ENCODE measurements at places on chromosomes 11 and 22. TPM values are rescaled to one million over a fixed set of nuclear protein-coding genes. Genes with fewer than 3 reads are reported as not detected.

Gene SYT8
- 8.9 TPM for total RNA-seq

Gene OTOG
- not detected for total RNA-seq

Gene CRYBB1
- not detected for total RNA-seq

Gene TEF
- total RNA-seq: 28.2 TPM

Gene SPDYC
- not detected for total RNA-seq

Gene OR52H1
- not detected for total RNA-seq

Gene CREB3L1
- 3.1 TPM for total RNA-seq

Gene MOGAT2
- total RNA-seq: not detected

Gene MMP10
- not detected for total RNA-seq

Gene CXCR5
- total RNA-seq: not detected

Gene FOLH1
- total RNA-seq: not detected

Gene B3GAT1
- not detected for total RNA-seq

Gene RIMBP3B
- total RNA-seq: 0.18 TPM

Gene ARHGAP8
- total RNA-seq: 114 TPM

Gene JHY
- 6.2 TPM for total RNA-seq

Gene TMEM126B
- 32.6 TPM for total RNA-seq
